ENCODE measurements at places on chromosomes 12 and 14. TPM values are rescaled to one million over a fixed set of nuclear protein-coding genes. Genes with fewer than 3 reads are reported as not detected.

KRT77 gene
- not detected for total RNA-seq

CEBPE gene
- total RNA-seq, result 0.22 TPM

DNA sequence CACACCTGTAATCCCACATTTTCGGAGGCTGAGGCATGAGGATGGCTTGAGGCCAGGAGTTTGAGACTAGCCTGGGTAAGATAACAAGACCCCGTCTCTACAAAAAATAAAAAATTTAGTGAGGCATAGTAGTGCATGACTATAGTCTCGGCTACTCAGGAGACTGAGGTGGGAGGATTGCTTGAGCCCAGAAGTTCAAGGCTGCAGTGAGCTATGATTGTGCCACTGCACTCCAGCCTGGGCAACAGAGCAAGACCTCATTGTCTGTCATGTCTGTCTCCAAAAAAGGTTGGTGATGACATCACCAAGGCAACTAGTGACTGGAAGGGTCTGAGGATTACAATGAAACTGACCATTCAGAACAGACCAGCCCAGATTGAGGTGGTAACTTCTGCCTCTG, 83.5 kb upstream of the COCH start:
- H3K36me3 ChIP-seq, result no peaks in the 10 kb centered on the region
- no peak for DNase-seq
- H3K27me3 ChIP-seq, result no peaks in the 10 kb centered on the region
- no peaks in the 10 kb centered on the region for H3K4me1 ChIP-seq
- H3K27ac ChIP-seq, result no peak overlapping the region

LACRT gene
- not detected for total RNA-seq

LRRC9 gene
- not detected for total RNA-seq

DNA sequence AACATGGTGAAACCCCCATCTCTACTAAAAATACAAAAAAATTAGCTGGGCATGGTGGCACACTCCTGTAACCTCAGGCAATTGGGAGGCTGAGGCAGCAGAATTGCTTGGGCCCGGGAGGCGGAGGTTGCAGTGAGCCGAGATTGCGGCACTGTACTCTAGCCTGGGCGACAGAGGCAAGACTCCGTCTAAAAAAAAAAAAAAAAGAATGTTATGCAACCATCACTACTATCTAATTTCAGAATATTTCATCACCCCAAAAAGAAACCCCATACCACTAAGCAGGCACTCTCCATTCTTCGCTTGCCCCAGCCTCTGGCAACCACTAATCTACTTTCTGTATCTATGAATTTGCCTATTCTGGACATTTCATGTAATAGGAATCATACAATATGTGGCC, 68.8 kb upstream of the AMN start:
- H3K4me1 ChIP-seq, result no peaks in the 10 kb centered on the region
- H3K36me3 ChIP-seq, result no peaks in the 10 kb centered on the region
- H3K27ac ChIP-seq, result no peak overlapping the region
- H3K4me3 ChIP-seq, result no peak overlapping the region
- DNase-seq, result no peak

GRCh38 chr12:2111826-2112225, 59.0 kb downstream of the CACNA1C start:
- H3K4me3 ChIP-seq, result no peak overlapping the region
- H3K36me3 ChIP-seq, result no peaks in the 10 kb centered on the region
- no peak overlapping the region for H3K27ac ChIP-seq
- H3K27me3 ChIP-seq, result peaks cover 4% of the 10 kb centered on the region
- no peak for DNase-seq

GRCh38 chr12:98532687-98533304, 17.4 kb downstream of the TMPO start:
- H3K27ac ChIP-seq, result no peak overlapping the region
- peaks cover 29% of the 10 kb centered on the region for H3K36me3 ChIP-seq
- DNase-seq, result peak; percentile 44
- no peak overlapping the region for H3K4me3 ChIP-seq
- H3K4me1 ChIP-seq, result no peaks in the 10 kb centered on the region
- no peaks in the 10 kb centered on the region for H3K27me3 ChIP-seq

GDF11 gene
- total RNA-seq, result 13.1 TPM

- no peak overlapping the region for H3K4me3 ChIP-seq
- no peak for DNase-seq
- H3K36me3 ChIP-seq, result no peaks in the 10 kb centered on the region
These were observed 76.1 kb downstream of the METTL25 start for GRCh38 chr12:82434392-82434911.

GRCh38 chr12:122874081-122874480, 21.8 kb downstream of the VPS37B start:
- peak; percentile 56 for DNase-seq
- H3K27ac ChIP-seq, result no peak overlapping the region
- H3K27me3 ChIP-seq, result no peaks in the 10 kb centered on the region
- H3K4me3 ChIP-seq, result no peak overlapping the region

DNA sequence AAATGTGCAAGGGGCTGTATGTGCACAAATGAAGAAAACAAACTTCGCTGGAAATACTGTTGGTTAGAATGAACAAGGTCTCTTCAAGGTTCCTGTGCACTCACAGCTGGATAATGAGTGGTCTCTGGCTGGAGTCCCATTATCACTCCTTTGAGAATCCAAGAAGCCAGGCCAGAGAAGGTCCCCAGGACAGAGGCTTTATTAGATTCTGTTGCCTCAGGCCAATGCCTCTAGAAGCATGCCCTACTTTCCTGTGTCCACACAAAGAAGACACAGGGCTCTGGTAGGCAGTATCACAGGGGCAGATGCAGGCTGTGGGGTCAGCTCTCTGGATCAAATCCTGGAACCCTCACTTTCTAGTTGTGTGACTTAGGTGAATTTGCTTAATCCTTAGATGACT, 384.7 kb downstream of the GRIN2B start:
- H3K4me1 ChIP-seq, result no peaks in the 10 kb centered on the region
- no peak overlapping the region for H3K4me3 ChIP-seq
- no peaks in the 10 kb centered on the region for H3K36me3 ChIP-seq
- H3K27ac ChIP-seq, result no peak overlapping the region
- DNase-seq, result no peak

INHBC gene
- 0.11 TPM for total RNA-seq

DNA sequence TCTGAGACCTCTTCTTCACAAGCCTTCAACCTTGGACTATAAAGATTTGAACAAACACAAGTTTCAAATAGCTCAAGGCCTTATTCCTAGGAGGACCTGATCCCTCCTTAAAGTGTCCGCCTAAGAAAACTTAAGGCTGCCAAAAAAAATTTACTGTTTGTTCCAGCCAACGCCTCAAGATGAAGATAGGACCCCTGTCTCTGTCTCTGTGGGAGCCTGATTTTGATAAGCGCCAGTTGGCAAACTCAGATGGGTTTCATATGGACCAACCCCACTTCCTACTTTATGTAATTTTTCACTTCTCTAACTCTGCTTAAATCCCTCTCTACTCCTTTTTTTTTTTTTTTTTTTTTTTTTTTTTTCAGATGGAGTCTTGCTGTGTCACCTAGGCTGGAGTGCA, 11.0 kb downstream of the FKBP3 start:
- H3K27me3 ChIP-seq, result no peaks in the 10 kb centered on the region
- no peaks in the 10 kb centered on the region for H3K4me1 ChIP-seq
- no peak overlapping the region for H3K4me3 ChIP-seq
- no peak overlapping the region for H3K27ac ChIP-seq

DNA sequence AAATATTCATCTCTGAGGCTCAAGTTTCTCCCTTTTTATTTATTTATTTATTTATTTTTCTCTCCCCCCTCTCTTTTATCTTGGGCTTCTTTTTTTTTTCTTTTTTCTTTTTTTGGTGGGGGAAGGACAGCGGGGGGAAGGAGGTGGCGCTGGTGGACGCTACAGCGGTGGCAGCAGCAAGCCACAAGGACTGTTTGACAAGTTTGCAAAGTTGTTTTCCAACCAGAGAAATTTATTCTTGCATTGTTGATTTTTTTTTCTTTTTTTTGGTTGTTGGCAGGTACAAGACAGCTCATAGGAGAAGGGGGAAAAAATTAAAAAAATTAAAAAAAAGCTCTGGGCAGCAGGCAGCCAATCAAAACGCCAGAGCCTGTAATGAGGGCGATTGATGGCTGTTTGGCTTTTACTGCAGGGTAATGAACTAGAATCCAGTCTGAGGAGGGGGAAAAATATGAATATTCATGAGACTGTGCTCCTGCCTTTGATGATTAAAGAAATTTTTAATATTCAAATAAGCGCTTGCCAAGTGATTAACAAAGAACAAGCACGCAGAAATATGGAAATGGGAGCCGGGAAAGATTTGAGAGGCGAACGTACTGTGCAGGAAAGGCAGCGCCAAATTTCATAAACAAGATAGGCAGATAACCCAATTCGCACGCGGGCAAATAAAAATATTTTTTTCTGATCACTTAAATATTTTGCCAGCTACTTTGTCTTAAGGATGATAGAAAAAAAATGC, 36.2 kb downstream of the BCL11B start:
- H3K36me3 ChIP-seq, result peaks cover 13% of the 10 kb centered on the region
- H3K27me3 ChIP-seq, result no peaks in the 10 kb centered on the region
- H3K27ac ChIP-seq, result peak overlapping the region; percentile 28
- peak overlapping the region; percentile 56 for H3K4me3 ChIP-seq

DNA sequence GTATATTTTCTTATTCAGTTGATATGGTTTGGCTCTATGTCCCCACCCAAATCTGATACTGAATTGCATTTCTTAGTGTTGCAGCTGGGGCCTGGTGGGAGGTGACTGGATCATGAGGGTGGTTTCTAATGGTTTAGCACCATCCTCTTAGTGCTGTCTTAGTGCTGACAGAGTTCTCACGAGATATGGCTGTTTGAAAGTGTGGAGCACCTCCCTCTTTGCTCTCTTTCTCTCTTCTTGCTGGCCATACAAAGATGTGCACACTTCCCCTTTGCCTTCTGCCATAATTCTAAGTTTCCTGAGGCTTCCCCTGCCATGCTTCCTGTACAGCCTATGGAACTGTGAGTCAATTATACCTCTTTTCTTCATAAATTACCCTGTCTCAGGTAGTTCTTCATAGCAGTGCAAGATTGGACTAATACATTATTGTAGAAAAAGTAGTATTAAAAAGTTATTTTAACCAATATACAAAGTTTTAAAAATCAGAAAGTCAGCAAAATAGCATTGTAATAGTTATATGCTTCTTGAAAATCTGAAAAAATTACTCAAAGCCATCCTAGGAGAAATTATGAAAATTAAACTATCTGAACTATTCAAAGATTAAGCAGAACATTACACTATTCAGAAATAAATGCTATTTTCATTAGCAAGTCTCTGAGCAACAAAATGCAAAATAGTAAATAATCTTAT, 84.1 kb downstream of the PPP1R12A start:
- DNase-seq, result no peak
- no peak overlapping the region for H3K4me3 ChIP-seq
- H3K27ac ChIP-seq, result no peak overlapping the region
- H3K27me3 ChIP-seq, result no peaks in the 10 kb centered on the region
- no peaks in the 10 kb centered on the region for H3K36me3 ChIP-seq

GRCh38 chr14:51575349-51576116, 76.2 kb upstream of the FRMD6 start:
- DNase-seq, result no peak
- peaks cover 6% of the 10 kb centered on the region for H3K27me3 ChIP-seq
- no peaks in the 10 kb centered on the region for H3K36me3 ChIP-seq
- no peak overlapping the region for H3K27ac ChIP-seq
- H3K4me1 ChIP-seq, result no peaks in the 10 kb centered on the region

- H3K27me3 ChIP-seq, result no peaks in the 10 kb centered on the region
- H3K4me3 ChIP-seq, result no peak overlapping the region
- H3K27ac ChIP-seq, result no peak overlapping the region
These were observed 1.9 kb upstream of the BICD1 start for GRCh38 chr12:32104572-32105355.
